ENCODE measurements at places on chromosomes 2 and 18.

DNA sequence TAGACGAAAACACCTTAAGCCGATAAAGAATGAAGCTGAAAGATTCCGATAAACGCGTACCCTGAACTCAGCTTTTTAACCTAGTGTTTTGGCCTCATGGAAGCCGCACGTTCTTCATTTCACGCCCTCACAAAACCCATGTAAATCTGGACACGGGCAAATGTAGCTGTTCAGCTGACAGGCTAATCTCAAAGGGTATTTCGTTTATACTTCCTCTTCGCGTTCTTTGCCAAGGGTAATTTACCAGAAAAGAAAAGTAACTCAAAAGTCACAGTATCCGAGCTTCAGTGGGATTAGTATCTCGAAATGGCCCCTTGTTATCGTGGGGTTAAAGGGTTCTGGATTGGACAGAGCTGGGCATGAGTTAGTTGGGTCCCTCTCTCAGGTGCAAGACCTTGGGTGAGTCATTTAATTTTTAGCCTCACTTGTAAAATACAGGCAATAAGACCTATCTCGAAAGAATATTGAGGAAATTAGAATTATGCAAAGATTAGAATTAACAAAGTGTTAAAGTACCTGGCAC is 22.0 kb upstream of the STPG4 start:
- DNase-seq: no peak

DNA sequence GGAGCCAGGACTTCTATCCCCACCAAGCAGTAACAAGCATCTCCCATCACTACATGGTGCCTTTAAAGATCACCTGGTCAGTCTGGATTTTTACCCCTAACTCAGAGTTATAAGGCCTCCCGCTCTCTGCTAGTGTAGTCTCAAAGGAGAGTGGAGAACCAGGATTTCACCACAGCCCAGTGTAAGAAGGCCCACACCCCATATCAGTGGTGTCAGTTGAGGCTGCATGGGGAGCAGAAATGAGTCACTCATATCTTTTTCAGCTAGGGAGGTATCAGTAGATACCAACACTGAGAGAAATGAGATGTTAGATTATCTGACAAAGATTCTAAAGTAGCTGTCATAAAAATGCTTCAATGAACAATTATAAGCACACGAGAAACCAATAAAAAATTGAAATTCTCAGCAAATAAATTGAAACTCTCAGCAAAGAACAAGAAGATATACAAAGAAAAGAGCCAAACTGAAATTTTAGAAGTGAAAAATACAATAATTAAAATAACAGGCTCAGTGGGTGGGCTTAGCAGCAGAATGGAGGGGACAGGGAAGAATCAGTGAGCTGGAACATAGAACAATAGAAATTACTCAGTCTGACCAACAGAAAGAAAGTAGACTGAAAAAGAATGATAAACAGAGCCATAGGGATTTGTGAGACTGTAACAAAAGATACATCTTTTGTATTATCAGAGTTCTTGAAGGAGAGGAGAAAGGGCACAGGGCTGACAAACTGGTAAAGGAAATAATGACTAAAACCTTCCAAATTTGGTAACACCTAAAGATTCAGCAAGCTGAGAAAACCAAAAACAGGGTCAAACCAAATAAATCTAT is 257.7 kb downstream of the ANAPC1 start:
- DNase-seq: no peak

DNA sequence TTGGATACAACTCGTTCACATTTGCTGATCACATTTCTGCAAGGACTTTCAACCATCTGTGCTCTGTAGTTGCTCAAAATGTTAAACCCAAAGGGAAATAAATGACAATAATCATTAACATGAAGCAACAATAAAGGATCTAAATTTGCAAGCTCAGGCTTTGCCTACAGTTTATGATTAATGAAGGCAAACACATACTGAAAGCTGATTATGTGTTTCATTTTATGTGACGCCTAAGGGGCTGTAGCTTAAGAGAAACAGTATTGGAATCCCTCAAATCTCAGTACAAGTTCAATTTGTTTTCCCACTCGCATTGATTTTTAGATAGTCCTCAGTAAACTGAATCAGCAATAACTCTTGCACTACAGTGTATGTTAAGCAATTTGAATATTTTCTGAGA is 160.3 kb upstream of the FSIP2 start:
- no peak for DNase-seq

GRCh38 chr2:201158111-201158929 is 24.6 kb upstream of the CASP10 start:
- DNase-seq: peak; percentile 22

GRCh38 chr2:195769975-195770374 is 112.9 kb downstream of the SLC39A10 start:
- DNase-seq: no peak

DNA sequence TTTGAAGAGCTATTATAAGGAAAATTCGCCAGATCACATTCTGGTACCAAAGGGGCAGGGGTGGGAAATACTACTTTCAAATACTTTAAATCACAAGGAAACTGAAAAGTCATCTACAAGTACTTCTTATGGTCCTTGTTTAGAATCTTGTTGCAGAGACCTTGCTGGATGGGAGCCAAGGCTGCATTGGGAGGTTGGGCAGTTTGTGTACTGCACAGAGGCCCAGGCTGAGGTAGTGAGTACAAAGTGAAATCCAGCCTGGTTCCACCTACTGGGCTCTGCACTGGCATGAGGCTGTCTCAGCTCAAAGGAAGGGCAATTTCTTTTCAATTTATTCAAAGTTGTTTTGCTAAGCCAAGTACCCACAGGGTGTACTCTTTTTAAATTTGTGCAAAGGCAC is 140.3 kb upstream of the DLX2 start:
- DNase-seq: no peak

Data from activated CD8-positive, alpha-beta memory T cell treated with anti-CD3 and anti-CD28 coated beads for 1 hour (primary cell).